ENCODE measurements at places on chromosomes 7 and 10. TPM values are rescaled to one million over a fixed set of nuclear protein-coding genes. Genes with fewer than 3 reads are reported as not detected.

ACSM6 gene
- total RNA-seq: not detected

PSPH gene
- 23.9 TPM for total RNA-seq

BTBD16 gene
- 0.43 TPM for total RNA-seq

ELFN1 gene
- 0.30 TPM for total RNA-seq

CYP3A5 gene
- total RNA-seq: 1.4 TPM

TUBAL3 gene
- 0.24 TPM for total RNA-seq

Measured in A549 treated with dexamethasone at 1 μM for 4 hours (cell line).